Activated naive CD8-positive, alpha-beta T cell treated with anti-CD3 and anti-CD28 coated beads, Interleukin-2, amount 50 U/mL, for 16 hours (primary cell): ENCODE measurements at places on chromosomes 12 and 14.

DNA sequence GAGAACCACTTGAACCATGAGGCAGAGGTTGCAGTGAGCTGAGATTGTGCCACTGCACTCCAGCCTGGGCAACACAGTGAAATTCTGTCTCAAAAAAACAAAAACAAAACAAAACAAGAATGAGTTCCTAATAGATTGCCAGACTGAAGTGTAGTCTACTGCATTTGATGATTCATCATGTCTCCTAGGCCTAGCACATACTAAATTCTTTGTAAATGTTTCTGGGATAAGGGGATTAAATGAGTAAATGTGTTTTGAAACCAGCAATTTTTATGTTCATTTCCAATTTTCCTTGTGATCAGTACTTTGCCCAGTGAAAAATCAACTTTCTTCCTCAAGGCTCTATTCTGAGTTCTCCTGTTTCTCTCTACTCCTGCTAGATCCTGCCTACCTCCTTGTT, 2.9 kb upstream of the DYRK2 start:
- no peak for DNase-seq

DNA sequence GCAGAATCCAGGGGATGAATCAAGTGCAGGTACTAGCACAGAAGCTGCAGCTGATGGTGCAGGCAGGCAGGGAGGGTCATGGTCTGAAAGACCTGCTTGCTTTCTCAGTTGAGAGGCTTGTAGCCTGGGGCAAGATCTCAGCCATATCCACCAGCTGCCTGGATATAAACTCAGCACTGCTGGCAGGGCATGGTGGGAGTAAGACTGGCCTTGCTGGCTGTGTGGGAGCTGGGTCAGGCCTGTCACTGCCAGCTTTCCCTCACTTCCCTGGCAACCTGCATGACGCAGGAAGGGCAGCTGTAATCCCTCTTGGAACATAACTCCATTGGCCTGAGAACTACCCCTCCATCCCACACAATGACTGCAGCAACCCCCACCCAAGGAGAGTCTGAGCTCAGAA, 230.1 kb downstream of the ANO6 start:
- no peak for DNase-seq

- DNase-seq: no peak
Observed at GRCh38 chr12:4957761-4958160, 48.1 kb downstream of the KCNA1 start.

DNA sequence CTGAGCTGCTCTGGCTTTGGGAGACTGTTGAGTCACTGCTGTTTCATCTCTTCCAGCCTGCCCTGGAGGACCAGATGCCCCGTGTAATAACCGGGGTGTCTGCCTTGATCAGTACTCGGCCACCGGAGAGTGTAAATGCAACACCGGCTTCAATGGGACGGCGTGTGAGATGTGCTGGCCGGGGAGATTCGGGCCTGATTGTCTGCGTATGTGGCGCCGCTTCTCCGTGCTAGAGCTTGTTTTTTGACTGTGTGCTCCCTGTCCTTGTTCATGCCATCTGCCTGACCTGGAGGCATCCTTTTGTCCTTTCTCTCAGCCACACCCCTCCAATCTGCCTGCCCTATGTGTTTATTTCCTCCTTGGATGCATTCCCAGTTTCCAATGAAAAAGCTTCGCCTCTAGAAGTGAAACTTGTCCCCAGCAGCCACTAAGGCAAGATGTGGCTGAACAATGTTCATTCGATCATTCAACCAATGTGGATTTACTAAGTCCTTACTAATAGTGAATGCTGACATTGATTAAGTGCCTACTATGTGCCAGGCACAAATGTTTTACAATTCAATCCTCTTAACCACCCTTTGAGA, 98.6 kb downstream of the NT5DC3 start:
- DNase-seq: no peak

DNA sequence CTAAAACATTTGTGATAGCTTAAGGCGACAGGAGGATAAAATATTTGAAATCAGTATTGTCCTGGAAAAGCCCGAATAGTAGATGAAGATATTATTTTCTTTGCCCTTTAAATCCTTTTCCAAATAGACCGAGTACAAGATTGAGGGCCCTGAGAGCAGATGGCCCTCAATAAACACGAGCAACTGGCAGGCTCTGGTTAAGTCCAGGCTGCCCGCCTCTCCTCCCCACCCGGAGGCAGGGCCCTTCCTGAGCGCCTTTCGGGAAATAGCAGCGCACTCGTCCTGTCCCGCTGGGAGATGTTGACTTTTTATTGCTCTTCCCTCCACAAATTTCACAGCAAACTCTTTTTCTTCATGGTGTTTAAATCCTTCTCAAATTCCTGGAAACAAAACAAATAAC, 50.8 kb upstream of the MAX start:
- no peak for DNase-seq

DNA sequence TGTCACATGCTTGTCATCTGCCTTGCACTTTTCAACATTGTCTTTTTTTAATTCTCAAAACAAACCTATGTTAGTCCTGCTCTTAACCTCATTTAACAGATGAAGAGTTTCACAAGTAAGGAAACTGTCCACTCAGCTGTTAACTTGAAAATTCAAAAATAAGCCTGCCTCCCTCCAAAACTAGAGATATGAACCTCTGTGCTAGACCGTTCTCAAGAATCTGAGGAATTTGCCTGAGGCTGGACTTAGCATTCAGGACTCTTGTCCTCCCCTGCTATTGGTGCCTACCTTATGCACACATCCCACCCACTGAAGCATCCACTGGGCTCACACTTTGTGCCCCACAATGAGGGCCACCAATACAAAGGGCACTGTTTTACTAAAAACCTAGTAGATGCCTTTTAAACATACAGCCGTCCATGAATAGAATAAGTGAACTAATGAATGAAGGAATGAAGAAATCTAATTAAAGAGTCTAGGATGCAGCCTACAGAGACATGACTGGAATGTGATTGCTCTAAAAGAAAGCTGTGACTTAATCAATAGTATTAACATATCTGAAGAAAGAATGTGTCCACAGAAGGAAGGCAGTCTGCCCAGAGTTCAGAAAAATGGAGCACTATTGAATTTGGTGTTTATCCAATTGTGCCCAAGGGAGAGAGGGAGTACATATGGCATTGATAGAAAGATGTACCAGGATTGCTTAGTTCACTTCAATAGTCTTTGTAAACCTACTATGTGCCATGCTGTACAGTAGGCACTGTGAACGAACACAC, 238.5 kb downstream of the SPTSSA start:
- no peak for DNase-seq
